Left ventricle myocardium superior (tissue), 1 donor: ENCODE measurements at places on chromosomes 16 and 17. TPM values are rescaled to one million over a fixed set of nuclear protein-coding genes. Genes with fewer than 3 reads are reported as not detected.

ADAMTS18 gene
- total RNA-seq, result not detected

C1QL1 gene
- 15.2 TPM for total RNA-seq

CA7 gene
- total RNA-seq, result not detected

BCL6B gene
- total RNA-seq, result 13.1 TPM

RCVRN gene
- 0.12 TPM for total RNA-seq

CD7 gene
- 0.64 TPM for total RNA-seq

PDIA2 gene
- 2.6 TPM for total RNA-seq

TP53I13 gene
- total RNA-seq, result 40.1 TPM

SPATA20 gene
- 68.7 TPM for total RNA-seq

CCDC40 gene
- total RNA-seq, result 5.8 TPM

TAT gene
- not detected for total RNA-seq

MSRB1 gene
- 25.9 TPM for total RNA-seq

TBC1D26 gene
- total RNA-seq, result not detected

ALOX15 gene
- 4.5 TPM for total RNA-seq

KLHL10 gene
- total RNA-seq, result 0.12 TPM

SULT1A2 gene
- 1.1 TPM for total RNA-seq

ZNF768 gene
- total RNA-seq, result 75.4 TPM

PIGL gene
- total RNA-seq, result 6.3 TPM

RUNDC1 gene
- total RNA-seq, result 12.7 TPM

AXIN1 gene
- 14.4 TPM for total RNA-seq

CLDN9 gene
- total RNA-seq, result 1.2 TPM
